Natural killer cell treated with Interleukin-12 subunit alpha and Interleukin-12 subunit beta and Interleukin-15 and Interleukin-18, amount 100 ng/mL, for 72 hours (primary cell): ENCODE measurements at places on chromosomes 6 and 20. TPM values are rescaled to one million over a fixed set of nuclear protein-coding genes. Genes with fewer than 3 reads are reported as not detected.

Gene BTBD3
- 4.7 TPM for total RNA-seq

Gene C20orf202
- total RNA-seq: 0.40 TPM

Gene TSBP1
- total RNA-seq: not detected

Gene AURKA
- total RNA-seq: 80.8 TPM

Gene EFCAB8
- 3.1 TPM for total RNA-seq

Gene PABPC1L
- 58.2 TPM for total RNA-seq

DNA sequence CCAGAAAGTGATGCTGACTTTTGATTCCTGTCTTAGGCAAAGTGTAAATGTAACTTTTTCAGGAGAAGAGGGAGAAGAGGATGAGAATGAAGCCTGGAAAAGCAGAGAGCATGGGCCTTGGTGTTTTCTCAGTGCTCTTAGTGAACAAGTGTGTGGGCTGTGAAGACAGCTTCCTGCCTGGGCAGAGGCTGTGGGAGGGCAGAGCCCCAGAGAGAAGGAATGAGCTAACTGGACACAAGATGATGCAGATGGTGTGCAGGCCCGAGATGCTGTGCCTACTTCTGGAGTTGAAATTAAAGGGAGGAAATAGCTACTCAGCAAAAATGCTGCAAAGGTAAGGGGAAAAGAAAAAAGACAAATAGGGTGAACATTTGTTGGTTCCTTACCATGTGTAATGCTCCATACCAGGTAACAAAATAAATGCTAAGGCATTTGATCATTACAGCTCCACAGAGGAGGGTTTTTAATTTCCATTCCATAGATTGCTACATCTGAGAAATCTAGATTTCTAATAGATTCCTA, 87.0 kb upstream of the CEP162 start:
- no peak overlapping the region for H3K4me3 ChIP-seq
- no peak overlapping the region for H3K27ac ChIP-seq
- no peaks in the 10 kb centered on the region for H3K27me3 ChIP-seq
- no peaks in the 10 kb centered on the region for H3K36me3 ChIP-seq
- DNase-seq: no peak

GRCh38 chr6:134873500-134874388, 76.2 kb downstream of the ALDH8A1 start:
- no peaks in the 10 kb centered on the region for H3K36me3 ChIP-seq
- H3K4me1 ChIP-seq: no peaks in the 10 kb centered on the region
- no peak overlapping the region for H3K27ac ChIP-seq
- no peak overlapping the region for H3K4me3 ChIP-seq
- H3K27me3 ChIP-seq: no peaks in the 10 kb centered on the region
